ENCODE measurements at places on chromosomes 3 and 15.

- DNase-seq = no peak
These were observed 5.2 kb downstream of the OCA2 start for GRCh38 chr15:28093752-28094535.

DNA sequence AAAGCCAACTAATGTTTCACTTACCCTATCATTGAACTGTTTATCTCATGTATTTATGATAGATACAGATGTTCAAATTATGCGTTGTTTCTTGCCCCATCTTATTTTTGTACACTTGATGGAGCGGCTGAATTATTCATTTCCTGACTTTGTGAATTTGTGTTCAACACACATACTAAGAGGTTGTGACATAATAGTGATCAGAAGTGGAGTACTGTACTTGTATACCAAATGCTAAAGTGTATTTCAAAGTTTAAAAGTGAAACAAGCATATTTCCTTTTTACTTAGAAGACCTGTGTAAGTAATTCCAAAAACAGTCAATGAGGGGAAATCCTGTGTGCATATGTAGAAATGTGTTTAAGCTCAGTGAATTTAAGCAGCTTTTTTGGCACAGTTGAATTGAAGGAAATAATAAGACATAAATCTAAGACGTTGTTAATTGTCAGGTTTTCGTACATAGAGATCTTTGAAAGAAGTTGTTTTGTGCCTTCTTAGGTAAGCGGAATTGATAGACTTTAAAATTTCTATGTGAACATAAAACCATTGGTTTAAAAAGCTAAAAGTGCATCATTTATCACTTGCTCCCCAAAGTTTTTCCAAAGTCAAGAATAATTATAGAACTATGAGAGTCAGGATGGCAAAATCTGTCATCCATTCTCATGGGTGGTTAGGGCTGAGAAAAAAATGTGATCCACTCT is 1.9 kb downstream of the NFKBIZ start:
- no peak for DNase-seq

- peak; percentile 31 for DNase-seq
These were observed 71.2 kb upstream of the SOX14 start for GRCh38 chr3:137692803-137693431.

DNA sequence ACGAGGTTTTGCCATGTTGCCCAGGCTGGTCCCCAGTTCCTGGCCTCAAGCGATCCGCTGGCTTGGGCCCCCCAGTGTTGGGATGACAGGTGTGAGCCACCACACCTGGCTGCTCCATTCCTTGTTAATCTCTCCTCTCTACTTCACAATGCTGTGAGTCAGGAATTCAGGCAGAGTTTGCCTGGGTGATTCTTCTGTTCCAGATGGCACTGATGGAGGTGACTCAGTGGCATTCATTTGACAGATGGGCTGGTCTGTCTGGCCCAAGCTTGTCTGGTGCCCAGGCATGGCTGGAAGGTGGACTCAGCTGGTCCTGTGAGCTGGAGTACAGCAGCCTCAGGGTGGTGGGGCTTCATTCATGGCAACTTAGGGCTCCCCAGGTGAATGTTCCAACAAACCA is 43.2 kb downstream of the SLC6A20 start:
- no peak for DNase-seq

DNA sequence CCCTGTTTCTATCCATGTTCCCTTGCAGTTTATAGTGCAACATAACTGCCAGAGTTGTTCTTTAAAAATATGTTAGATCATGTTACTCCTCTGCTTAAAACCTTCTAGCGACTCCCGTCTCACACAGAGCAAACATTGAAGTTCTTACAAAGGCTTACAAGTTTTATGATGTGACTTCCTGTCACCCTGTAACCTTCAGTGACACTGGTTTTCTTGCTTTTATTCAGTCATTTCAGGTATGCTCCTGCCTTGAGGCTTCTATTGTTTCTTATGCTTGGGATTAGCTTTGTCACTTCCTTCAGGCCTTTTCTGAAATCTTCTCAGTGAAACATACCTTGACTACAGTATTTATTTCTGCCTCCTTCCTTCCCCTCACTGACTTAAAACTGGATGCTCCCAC is 252.1 kb downstream of the DOCK3 start:
- DNase-seq = no peak

DNA sequence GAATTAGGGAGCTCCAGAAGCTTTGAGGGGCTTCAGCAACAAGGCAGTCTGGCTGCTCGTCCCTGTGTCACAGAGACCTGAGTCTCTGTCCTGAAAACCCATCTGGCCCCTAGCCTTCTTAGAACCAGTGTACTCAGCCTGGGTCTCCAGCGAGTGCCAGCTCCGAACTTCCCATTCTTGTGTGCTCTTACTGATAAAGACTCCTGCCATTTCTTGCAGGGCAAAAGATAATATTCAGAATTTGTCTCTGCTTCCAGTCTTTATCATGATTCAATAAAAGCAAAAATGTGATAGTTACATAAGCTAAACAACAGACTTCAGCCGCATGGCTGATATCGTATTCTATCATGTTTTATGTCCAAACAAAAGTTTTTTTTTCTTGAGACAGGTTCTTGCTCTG is 36.0 kb upstream of the BCL2A1 start:
- peak; percentile 60 for DNase-seq

- DNase-seq = no peak
These were observed 9.6 kb upstream of the MYZAP start for GRCh38 chr15:57582090-57582489.

DNA sequence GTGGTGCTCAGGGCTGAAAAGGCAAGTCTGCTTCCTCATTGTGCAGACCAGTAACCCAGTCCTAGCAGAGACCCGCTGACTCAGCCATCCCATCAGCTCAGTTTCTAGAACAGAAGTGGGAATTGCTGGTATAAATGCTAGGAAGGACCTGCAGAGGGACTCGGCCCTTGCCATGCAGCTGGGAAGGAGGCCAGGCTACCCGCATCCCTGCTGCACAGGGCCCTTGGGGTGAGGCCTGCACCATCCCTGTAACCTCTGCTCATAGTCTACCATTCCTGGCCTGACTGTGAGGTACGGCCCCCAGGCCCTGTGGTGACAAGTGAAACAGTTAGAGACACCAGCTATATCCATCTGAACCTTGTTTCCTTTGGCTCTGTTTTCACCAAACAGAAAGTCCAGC is 23.5 kb downstream of the RAB6B start:
- no peak for DNase-seq

GRCh38 chr3:33392703-33393125 is 47.5 kb downstream of the UBP1 start:
- DNase-seq = no peak

DNA sequence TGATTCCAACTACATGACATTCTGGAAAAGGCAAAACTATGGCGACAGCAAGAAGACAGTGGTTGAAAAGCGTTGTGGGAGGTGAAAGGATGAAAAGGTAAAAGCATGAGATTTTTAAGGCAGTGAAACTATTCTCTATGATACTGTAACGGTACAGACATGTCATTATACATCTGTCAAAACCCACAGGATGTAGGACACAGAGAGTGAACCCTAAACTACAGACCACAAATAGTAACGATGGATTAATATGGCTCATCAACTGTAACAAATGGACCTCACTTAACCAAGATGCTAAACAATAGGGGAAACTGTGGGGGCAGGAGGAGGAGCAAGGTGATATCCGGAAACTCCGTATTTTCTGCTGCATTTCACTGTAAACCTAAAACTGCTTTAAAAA is 39.1 kb downstream of the MYO9A start:
- no peak for DNase-seq

GRCh38 chr3:60053526-60054265 is 1003.9 kb upstream of the CFAP20DC start:
- no peak for DNase-seq

DNA sequence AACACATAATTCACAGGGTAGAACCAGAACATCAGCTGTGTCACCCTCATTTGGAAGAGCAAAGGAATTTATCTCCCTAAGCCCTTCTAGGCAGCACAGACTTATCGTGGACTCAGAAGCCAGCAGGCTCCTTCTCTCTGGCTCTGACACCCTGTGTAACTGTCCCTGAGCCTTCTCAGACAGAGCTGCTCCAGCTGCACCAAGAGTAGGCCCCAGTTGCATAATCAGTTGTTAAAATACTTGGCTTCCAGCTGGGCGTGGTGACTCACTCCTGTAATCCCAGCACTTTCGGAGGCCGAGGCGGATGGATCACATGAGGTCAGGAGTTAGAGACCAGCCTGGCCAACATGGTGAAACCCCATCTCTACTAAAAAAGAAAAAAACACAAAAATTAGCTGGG is 49.4 kb upstream of the ACVR2B start:
- no peak for DNase-seq

DNA sequence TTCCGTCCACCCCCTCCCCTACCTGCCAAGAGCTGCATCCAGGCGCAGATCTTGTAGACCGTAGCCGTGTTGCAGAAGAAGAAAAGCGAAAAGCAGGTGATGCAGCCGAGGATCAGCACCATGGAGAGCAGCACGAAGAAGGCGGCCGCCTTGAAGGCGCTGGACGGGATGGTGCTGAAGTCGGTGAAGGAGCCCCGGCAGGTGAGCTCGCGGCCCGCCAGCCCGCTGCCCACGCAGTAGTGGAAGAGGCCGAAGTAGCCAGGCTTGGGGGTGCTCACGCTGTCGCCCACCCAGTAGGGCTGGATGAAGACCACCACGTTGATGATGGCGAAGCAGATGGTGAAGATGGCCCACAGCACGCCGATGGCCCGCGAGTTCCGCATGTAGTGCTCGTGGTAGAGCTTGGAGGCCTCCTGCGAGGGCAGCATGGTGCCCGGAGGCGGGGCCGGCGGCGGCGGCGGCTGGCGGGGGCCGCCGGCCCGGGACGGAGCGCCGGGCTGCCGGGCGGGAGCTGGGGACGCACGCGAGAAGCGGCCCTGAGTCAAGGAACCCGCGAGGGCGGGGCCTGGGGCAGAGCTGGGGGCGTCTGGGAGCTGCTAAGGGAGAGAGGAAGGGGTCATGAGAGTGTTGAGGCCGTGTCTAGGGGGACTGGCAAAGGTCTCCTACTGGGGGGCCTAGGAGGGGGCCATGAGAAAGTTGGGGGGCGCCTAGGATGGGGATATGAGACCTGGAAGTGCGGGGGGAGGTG is 1.2 kb downstream of the LHFPL4 start:
- peak; percentile 81 for DNase-seq

DNA sequence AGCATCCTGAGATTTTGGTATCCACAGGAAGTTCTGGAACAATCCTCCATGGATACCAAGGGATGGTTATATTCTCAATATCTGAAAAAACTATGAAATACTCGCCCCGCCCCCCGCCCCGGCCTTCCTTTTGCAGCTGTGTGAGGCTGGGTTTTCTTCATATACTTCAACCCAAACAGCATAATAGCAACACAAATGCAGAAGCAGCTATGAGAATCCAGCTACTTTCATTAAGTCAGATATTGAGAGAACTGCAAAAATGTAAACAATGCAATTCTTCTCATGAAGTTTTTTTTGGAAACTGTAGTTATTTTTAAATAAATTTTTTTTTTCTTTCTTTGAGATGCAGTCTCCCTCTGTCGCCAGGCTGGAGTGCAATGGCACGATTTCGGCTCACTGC is 10.9 kb upstream of the IDH2 start:
- DNase-seq = no peak

DNA sequence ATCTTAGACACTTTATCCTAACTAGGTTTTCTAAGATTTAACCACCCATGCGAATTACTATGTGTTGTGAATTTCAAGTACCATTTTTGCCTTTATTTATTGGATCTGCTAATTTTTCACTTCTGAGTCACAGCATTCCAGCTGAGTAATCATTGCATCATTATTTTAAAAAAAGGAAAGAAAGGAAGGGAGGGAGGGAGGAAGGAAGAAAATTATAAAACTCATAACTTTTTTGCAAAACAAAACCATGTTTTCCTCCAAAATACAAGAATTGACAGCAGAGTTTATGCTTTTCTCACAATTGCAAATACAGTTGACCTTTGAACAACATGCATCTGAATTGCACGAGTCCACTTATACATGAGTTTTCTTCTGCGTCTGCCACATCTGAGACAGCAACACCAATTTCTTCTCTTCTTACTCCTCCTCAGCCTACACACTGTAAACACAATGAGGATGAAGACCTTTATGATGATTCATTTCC is 651.4 kb upstream of the NECTIN3 start:
- no peak for DNase-seq

- no peak for DNase-seq
These were observed 114.7 kb upstream of the TPM1 start for GRCh38 chr15:62927836-62928235.

DNA sequence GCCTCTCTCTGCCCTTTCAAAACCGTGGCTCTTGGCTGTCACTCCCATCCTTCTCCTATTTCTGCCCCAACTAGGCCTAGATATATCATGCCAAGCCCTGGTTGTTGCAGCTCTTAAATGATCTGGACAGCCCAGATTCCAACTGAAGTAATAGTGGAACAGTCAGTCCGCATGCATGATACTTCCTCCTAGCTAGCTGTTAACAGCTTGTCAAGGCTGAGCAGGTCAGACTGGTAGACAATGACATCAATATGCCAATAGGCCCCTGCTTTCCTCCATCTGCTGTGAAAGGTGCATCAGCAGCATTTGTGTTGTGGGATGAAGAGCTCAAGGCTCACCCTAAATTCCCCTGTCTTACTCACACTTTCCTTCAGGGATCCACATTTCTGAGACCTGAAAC is 527.7 kb upstream of the TGFBR2 start:
- DNase-seq = no peak

GRCh38 chr3:16478516-16478915 is 35.0 kb downstream of the RFTN1 start:
- DNase-seq = no peak

- DNase-seq = no peak
These were observed 46.6 kb downstream of the HHLA2 start for GRCh38 chr3:108342837-108343486.

- no peak for DNase-seq
These were observed 279.9 kb downstream of the ZBBX start for GRCh38 chr3:167100200-167100599.

DNA sequence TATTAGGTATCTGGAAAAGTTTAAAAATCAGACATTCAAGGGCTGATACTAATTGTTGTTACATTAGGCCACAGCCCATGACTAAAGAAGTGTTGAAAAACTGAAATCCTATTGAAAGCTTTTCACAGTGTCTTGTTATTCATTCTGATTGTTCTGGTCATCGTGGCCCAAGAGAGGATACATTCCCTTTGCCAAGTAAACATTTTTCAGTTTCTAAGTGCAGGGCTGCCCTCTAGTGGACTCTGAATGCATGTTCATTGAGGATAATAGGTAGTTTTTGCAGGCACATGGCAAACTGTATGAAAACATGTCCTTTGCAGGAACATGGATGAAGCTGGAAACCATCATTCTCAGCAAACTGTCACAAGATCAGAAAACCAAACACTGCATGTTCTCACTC is 181.1 kb downstream of the MYRIP start:
- DNase-seq = peak; percentile 80

DNA sequence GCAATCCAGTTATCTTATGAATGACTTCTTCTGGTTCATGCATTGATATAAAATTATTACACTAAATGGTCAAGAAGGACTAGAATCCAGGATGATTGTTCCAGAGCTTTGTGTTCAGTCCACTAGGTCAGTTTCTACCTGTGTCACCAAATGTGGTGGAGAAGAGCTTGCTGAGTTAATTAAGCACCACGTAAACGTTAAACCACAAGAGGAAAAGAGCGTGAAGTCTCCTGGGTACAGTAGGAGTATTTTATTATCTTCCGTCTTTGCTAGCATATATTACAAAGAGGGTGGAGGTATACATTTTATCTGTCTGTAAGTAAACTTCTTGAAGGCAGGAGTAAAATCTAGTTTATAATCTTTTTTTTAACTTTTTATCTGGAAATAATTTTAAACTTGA is 23.5 kb downstream of the CHP1 start:
- DNase-seq = peak; percentile 21
